Activated T-helper 1 cell treated with anti-CD3 and anti-CD28 coated beads, Interleukin-12 subunit alpha, Interleukin-12 subunit beta, Interleukin-2, Interleukin-4 antibody, amounts not matched to agents 30 ng/mL and 10 ng/mL and 1 ng/mL, durations not matched to agents 14 hours and 24 hours and 36 hours (primary cell): ENCODE measurements at places on chromosomes 5 and 9. TPM values are rescaled to one million over a fixed set of nuclear protein-coding genes. Genes with fewer than 3 reads are reported as not detected.

DNA sequence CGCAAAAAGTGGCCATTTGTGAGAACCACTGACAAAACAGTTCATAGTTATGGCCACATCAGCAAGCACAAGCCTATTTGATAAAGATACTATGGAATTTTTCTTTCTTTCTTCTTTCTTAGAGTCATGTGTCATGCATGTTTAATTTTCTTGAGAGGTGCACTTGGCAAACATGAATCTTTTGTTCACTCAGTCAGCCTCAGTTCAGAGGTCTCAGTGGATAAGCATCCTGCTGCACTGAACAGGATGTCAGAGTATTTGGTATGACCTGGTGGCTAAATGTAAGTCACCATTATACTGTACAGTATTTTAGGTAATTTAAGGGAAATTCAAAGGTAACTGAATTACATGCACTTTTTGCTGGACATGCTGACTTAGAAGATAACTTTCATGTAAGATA, 5.4 kb downstream of the NNT start:
- no peak for DNase-seq

GRCh38 chr5:103371046-103371607, 112.6 kb downstream of the MACIR start:
- DNase-seq = no peak

DNA sequence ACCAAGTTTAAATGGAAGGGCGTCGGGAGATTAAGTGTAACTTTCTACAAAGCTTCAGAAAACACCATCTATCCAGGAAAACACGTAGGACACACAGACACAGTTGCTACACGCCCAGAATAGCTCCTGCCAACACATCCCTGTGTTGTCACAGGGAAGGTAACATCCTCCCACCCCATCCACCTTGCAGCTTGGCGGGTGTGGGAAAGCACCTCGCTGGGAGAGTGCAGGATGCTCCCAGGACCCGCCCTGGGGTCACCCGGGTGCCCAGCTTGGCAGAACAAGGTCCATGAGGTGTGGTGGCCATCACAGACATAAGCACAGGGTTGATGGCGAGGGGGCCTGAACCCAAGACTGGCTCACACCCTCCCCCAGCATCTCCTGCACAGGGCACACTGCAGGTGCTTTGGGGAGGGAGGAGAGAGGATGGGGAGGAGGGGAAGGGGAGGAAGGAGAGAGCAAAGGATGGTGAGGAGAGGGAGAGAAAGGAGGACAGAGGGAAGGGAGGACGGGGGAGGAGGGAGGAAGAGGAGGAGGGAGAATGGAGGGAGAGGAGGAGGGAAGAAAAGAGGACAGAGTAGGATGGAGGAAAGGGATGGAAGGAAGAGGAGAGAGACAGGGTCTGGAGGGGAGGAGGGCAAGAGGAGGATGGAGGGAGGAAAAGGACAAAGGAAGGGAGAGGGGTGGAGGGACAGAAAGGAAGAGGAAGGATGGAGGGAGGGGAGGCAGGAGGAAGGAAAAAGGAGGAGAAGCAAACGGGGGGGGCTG, 37.2 kb downstream of the GOLM1 start:
- no peak for DNase-seq

GRCh38 chr9:73579823-73580222, 428.2 kb downstream of the ANXA1 start:
- no peak for DNase-seq

The BSPRY gene
- 12.3 and 12.8 TPM in 2 replicates for total RNA-seq
